ENCODE measurements at places on chromosomes 16 and 17.

DNA sequence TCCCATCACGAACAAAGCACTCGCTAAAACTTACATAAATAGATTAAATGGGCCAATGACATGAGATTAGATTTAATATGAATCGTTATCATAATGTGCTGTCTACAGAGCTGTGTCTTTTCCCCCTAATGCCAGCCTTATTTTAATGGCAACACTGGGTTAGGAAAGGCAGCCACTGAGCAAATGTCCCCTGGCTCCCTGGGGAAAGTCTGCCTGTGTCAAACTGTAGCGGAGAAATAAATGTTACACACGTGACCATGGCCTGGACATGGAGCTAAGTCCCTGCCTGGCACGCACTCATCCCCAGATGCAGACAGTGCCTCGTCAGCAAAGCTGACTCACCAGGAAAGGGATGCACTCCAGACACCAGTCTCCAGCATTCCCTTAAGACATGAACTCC is 61.3 kb upstream of the SDK2 start:
- no peak for DNase-seq

DNA sequence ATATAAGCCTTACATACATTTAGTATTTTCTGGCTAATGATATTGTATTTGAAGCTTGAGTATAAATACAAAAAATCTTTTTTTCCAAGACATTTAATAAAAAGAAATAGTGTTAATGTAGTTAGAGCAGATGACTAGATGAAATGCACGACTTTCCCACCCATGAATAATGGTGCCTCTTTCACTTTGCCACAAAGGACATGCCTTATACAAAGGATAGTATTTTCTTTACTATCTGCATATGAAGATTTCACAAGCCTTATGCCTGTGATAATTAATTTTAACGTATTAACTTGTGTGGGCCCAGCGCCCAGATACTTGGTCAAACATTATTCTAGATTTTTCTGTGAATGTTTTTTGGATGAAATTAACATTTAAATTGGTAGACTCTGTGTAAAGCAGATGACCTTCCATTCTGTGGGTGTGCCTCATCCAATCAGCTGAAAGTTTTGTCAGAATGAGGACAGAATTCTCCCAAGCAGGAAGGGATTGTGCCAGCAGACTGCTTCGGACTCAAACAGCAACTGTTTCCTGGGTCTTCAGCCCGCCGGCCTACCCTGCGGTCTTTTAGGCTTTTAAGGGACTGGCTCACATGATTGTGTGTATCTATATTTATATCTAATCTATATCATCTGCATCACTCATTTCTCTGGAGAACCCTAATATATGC is 115.4 kb downstream of the USP22 start:
- no peak for DNase-seq

DNA sequence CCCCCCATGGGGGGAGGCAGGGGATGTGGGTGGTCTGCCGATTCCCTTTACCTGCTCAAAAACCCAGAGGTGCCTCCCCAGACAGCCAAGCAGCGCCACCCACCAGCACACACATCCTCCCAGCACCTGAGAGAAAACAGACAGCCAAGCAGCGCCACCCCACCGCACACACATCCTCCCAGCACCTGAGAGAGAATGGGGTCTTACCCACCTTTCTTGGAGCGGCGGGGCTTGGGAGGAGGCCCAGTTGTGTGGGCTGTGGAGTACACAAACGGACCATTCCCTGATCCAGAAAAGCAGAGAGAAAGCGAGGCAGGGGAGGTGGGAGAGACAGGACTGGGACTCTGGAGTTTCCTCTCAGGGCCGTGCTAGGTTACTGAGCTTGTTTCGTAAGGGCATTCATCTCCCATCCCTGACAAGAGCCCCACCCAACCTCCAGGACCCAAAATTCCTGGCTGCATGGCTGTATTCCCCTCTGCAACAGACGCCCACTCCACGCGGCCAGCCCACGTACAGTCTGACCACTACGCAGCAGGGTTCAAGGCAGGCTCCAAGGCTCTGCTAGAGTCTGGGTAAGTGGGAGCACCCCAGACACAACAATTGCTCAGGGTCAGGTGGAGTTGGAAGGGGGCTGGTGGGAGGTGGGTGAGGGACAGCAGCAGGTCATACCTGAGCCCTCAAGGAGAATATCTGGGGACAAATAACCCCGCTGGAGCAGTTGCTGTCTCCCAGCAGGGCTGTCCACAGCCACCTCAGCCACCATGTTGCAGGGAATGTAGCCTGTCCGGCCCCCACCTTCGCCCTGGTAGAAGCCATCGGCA is 22.3 kb downstream of the TSPOAP1 start:
- no peak for DNase-seq

- DNase-seq, result no peak
Observed at GRCh38 chr16:7350806-7351205, 18.2 kb downstream of the RBFOX1 start.

Data from HS-27A (cell line).